Chondrocyte (in vitro differentiated cells): ENCODE measurements at places on chromosomes 1 and 21.

GRCh38 chr1:39297551-39297950, 93.1 kb downstream of the MACF1 start:
- DNase-seq: no peak
- peaks cover 44% of the 10 kb centered on the region for H3K36me3 ChIP-seq
- peaks cover 14% of the 10 kb centered on the region for H3K4me1 ChIP-seq
- H3K27ac ChIP-seq: peak overlapping the region; percentile 45
- no peaks in the 10 kb centered on the region for H3K27me3 ChIP-seq

GRCh38 chr1:55235722-55236121, 20.6 kb upstream of the USP24 start:
- no peak overlapping the region for H3K4me3 ChIP-seq
- no peaks in the 10 kb centered on the region for H3K27me3 ChIP-seq
- no peak for DNase-seq
- H3K4me1 ChIP-seq: peaks cover 14% of the 10 kb centered on the region
- H3K27ac ChIP-seq: no peak overlapping the region

GRCh38 chr1:231040800-231041718, 1.0 kb upstream of the FAM89A start:
- peaks cover 10% of the 10 kb centered on the region for H3K36me3 ChIP-seq
- H3K27me3 ChIP-seq: peaks cover 10% of the 10 kb centered on the region
- no peak overlapping the region for H3K27ac ChIP-seq
- H3K4me3 ChIP-seq: peak overlapping the region; percentile 63

GRCh38 chr1:48469616-48470480, 2.2 kb downstream of the SPATA6 start:
- peak overlapping the region; percentile 39 for H3K4me3 ChIP-seq
- H3K4me1 ChIP-seq: peaks cover 34% of the 10 kb centered on the region
- DNase-seq: no peak
- peaks cover 2% of the 10 kb centered on the region for H3K36me3 ChIP-seq
- H3K27ac ChIP-seq: peak overlapping the region; percentile 64

- H3K36me3 ChIP-seq: no peaks in the 10 kb centered on the region
- H3K27me3 ChIP-seq: peaks cover 37% of the 10 kb centered on the region
- H3K4me3 ChIP-seq: no peak overlapping the region
Observed at GRCh38 chr1:210001751-210002150, 63.7 kb downstream of the SYT14 start.

- DNase-seq: no peak
- no peak overlapping the region for H3K27ac ChIP-seq
Observed at GRCh38 chr1:214213136-214213535, 67.8 kb upstream of the SMYD2 start.

GRCh38 chr1:22364764-22365163, 86.9 kb upstream of the ZBTB40 start:
- H3K4me3 ChIP-seq: no peak overlapping the region
- no peaks in the 10 kb centered on the region for H3K4me1 ChIP-seq
- H3K36me3 ChIP-seq: no peaks in the 10 kb centered on the region
- peaks cover 47% of the 10 kb centered on the region for H3K27me3 ChIP-seq

DNA sequence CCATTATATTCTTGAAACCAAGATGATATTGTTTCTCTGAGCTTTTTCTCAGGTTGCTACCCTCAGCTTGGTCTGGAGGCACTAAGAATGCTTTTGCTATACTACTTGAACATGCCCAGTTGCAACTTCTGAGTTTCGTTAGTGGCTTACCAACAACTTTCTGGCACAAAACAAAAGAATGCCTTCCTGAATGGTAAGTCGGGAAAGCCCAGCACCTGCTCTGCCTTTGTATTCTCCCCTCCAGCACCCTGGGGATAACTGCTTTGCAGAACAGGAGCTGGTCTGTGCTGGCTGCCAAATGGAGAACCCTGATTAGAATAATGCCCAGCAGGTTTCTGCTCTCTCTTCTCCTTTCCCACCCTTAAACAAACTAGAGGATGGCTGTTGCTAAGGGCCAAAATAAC, 149.3 kb downstream of the TGFB2 start:
- no peak for DNase-seq
- no peaks in the 10 kb centered on the region for H3K36me3 ChIP-seq

GRCh38 chr1:192808163-192808517, 699 bp upstream of the RGS2 start:
- peak overlapping the region; percentile 90 for H3K27ac ChIP-seq
- peak overlapping the region; percentile 83 for H3K4me3 ChIP-seq
- no peak for DNase-seq
- peaks cover 46% of the 10 kb centered on the region for H3K4me1 ChIP-seq

GRCh38 chr1:86621286-86621685, 74.4 kb downstream of the CLCA4 start:
- no peak for DNase-seq
- no peak overlapping the region for H3K4me3 ChIP-seq
- peaks cover 14% of the 10 kb centered on the region for H3K27me3 ChIP-seq

DNA sequence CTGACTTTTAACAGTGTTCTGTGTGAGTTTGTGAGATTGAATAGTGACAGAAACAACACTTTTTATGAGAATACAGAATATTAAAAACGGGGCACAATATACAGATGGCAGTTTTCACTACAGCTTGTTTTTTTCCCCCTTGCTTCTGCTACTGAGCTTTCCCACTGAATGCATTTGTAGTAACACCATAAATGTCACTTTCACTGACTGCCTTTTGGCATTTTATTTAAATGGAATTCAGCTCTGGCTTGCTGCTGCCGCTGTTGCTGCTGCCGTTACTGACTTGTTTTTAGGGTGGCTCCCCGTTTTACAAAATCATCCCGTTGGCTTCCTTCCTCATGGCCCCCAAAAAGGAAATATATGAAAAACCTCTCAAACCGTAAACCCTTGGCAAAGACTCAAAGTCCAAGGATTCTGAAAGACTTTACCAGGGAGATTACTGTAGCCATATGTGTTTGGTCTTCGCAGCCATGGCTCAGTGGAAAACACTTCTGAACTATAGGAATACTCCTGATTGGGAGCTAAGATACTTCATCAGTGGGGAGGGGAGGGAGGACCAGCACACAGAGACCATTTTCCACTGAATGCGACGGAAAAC, 151.0 kb downstream of the NUF2 start:
- H3K27ac ChIP-seq: no peak overlapping the region
- no peaks in the 10 kb centered on the region for H3K36me3 ChIP-seq
- DNase-seq: no peak
- peaks cover 18% of the 10 kb centered on the region for H3K27me3 ChIP-seq
- no peak overlapping the region for H3K4me3 ChIP-seq

DNA sequence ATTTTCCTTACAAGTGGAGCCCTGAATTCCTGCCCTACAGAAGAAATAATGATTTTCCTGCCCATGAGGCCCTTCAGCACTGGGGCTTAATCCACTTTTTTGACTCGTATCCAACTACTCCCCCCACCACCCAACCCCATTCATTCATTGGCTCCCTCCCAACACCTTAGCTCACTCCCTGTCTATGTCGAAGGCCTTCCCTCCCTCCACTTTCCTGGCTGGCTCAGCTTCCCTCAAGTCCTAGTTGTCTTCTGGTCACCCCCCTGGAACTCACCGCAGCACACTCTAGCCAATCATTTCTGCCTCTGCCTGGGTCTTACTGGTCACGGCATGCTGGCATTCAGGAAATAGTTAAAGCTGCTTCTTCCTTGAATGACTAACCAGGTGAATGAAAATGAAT, 118.9 kb downstream of the PGBD5 start:
- H3K4me3 ChIP-seq: no peak overlapping the region
- peaks cover 28% of the 10 kb centered on the region for H3K4me1 ChIP-seq
- DNase-seq: no peak
- no peak overlapping the region for H3K27ac ChIP-seq

- no peaks in the 10 kb centered on the region for H3K27me3 ChIP-seq
- no peak overlapping the region for H3K4me3 ChIP-seq
- H3K4me1 ChIP-seq: no peaks in the 10 kb centered on the region
- no peaks in the 10 kb centered on the region for H3K36me3 ChIP-seq
- H3K27ac ChIP-seq: no peak overlapping the region
Observed at GRCh38 chr21:28193189-28193588, 799.5 kb downstream of the LTN1 start.

DNA sequence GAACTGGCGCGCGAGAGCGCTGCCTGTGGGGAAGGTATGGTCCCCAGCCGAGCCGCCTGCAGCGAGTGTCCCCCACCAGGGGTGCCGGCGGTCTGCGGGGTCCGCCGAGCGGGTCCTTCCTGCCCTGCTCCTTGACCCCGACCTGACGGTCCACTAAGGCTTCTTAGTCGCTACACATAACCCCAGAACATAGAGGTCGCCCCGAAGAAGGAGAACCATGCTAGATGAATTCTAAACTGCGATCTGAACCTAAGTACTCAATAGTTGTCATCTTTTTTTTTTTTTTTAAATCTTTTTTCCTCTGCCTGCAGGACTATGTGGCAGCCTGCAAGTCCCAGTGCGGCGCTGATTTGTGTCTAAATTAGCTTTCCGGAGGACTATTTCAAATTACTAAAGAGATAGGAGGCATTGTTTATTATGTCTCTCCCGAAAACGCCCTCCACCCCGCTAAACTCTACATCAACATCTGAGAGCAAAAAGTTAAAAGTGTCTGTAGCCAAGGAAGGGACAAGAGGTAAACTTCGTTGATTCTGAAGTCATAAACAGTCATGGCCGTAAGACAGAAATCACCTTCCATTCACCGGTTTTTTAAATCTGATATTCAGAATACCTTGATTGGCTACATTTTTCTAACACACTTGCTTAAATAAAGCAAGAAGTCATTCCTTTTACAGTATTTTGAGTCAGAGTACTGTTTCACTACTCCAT, 476 bp downstream of the AXDND1 start:
- H3K4me3 ChIP-seq: peak overlapping the region; percentile 92
- no peak for DNase-seq
- no peaks in the 10 kb centered on the region for H3K27me3 ChIP-seq
- H3K27ac ChIP-seq: peak overlapping the region; percentile 100
- H3K4me1 ChIP-seq: peaks cover 19% of the 10 kb centered on the region
- no peaks in the 10 kb centered on the region for H3K36me3 ChIP-seq
